PC-3 (cell line): ENCODE measurements at places on chromosomes 6 and 20. TPM values are rescaled to one million over a fixed set of nuclear protein-coding genes. Genes with fewer than 3 reads are reported as not detected.

Gene JPH2
- 15.5 and 15.8 TPM in 2 replicates for total RNA-seq

Gene SIRPD
- total RNA-seq, result 0.18 and 0.23 TPM in 2 replicates

Gene VGLL2
- not detected in 2 replicates for total RNA-seq

Gene GTF2H4
- total RNA-seq, result 21.7 and 28.7 TPM in 2 replicates

Gene SRSF12
- not detected in 2 replicates for total RNA-seq

Gene ZSCAN31
- total RNA-seq, result 10.7 and 16.9 TPM in 2 replicates

Gene L3MBTL3
- 3.0 and 3.1 TPM in 2 replicates for total RNA-seq

Gene ADISSP
- 244 and 307 TPM in 2 replicates for total RNA-seq

Gene HLA-DQB1
- not detected in 2 replicates for total RNA-seq

Gene LAMP5
- not detected in 2 replicates for total RNA-seq

Gene PRND
- total RNA-seq, result not detected in 2 replicates

Gene OR12D3
- total RNA-seq, result not detected in 2 replicates

Gene ENPP5
- total RNA-seq, result 0.04 TPM in 1 of 2 replicates, not detected in the other

Gene LGSN
- total RNA-seq, result not detected in 2 replicates

Gene NOX3
- total RNA-seq, result not detected in 2 replicates

Gene KCNK16
- not detected in 2 replicates for total RNA-seq

Gene CABLES2
- total RNA-seq, result 12.4 and 13.5 TPM in 2 replicates

Gene MYH7B
- 0.04 TPM in 1 of 2 replicates, not detected in the other for total RNA-seq

Gene ULBP1
- total RNA-seq, result 0.86 and 0.87 TPM in 2 replicates

Gene EPHA7
- 0.52 and 1.4 TPM in 2 replicates for total RNA-seq

Gene TP53INP2
- 2.1 and 3.3 TPM in 2 replicates for total RNA-seq

Gene C6orf58
- total RNA-seq, result not detected in 2 replicates

Gene HCK
- total RNA-seq, result not detected in 2 replicates

Gene TMEM217
- total RNA-seq, result 2.2 and 2.4 TPM in 2 replicates

Gene GPLD1
- 1.3 and 3.9 TPM in 2 replicates for total RNA-seq

Gene DOK5
- not detected in 2 replicates for total RNA-seq

Gene FAM209B
- total RNA-seq, result 0.58 TPM in 1 of 2 replicates, not detected in the other

Gene PTPRT
- total RNA-seq, result not detected in 2 replicates

Gene FAM8A1
- 8.5 and 9.0 TPM in 2 replicates for total RNA-seq

Gene EMILIN3
- total RNA-seq, result not detected in 2 replicates
